ENCODE measurements at places on chromosomes 4 and X.
A peak's percentile ranks its signal among the peaks of the same experiment; 100 is the strongest.

DNA sequence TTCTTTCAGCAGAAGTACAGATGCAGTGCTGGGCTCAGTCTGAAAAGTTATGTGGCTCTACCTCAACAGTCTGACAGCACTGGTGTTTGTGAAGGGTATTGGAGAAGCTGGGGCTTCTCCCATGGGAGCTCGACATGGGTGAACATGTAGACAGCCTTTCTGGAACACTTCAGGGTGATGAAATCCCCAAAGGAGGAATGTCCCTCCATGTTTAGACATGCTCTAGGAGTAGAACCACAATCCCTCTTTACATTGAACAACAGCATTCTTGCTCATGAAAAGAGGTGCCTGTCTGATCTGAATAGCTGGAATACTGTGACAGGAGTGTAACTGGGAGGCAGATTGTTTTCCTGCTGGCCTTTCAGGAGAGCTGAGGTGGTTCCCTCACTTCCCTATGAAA is 53.8 kb upstream of the NAP1L2 start:
- DNase-seq, result no peak

DNA sequence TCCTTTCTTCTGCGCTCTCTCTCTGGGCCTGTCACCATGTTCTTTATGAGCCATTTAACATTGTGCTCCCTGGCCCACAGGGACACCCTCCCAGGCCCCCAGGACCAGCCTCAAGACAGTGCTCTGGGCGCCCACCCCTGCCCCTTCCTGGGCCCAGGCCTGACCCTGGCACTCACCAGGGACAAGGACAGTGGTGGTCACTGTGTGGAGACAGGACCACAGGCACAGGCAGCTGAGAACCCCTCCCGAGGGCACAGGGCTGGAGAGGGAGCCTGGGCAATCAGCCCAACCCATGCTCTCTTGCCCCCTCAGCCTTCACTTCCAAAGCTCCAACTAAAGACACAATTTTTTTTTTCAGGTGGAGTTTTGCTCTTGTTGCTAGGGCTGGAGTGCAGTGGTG is 218.2 kb upstream of the PSAPL1 start:
- DNase-seq, result no peak

- no peak for DNase-seq
Measured at GRCh38 chr4:39900966-39901365, 76.7 kb downstream of the PDS5A start.

DNA sequence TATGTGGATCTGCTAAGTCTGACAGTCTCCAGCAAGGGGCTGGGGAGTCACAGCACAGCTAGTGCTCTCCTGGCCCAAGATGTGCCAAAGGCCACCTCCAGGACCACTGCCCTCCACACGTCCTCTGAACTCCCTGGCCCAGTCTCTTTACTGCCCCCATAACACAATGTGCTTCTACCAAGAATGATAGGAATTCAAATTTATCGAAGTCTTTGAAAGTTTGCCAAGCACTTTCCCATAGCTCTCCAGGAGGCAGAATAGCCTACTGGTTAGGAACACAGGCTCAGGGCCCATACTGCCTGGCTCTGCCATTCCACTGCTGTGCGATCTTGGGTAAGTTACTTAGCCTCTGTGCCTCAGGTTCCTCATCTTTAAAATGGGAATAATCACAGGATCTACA is 86.7 kb downstream of the NHSL2 start:
- peak; percentile 37 for DNase-seq

- no peak for DNase-seq
Measured at GRCh38 chrX:117059848-117060247, 597.1 kb upstream of the CT83 start.

GRCh38 chr4:110412354-110413065 is 63.4 kb upstream of the ENPEP start:
- DNase-seq, result no peak

DNA sequence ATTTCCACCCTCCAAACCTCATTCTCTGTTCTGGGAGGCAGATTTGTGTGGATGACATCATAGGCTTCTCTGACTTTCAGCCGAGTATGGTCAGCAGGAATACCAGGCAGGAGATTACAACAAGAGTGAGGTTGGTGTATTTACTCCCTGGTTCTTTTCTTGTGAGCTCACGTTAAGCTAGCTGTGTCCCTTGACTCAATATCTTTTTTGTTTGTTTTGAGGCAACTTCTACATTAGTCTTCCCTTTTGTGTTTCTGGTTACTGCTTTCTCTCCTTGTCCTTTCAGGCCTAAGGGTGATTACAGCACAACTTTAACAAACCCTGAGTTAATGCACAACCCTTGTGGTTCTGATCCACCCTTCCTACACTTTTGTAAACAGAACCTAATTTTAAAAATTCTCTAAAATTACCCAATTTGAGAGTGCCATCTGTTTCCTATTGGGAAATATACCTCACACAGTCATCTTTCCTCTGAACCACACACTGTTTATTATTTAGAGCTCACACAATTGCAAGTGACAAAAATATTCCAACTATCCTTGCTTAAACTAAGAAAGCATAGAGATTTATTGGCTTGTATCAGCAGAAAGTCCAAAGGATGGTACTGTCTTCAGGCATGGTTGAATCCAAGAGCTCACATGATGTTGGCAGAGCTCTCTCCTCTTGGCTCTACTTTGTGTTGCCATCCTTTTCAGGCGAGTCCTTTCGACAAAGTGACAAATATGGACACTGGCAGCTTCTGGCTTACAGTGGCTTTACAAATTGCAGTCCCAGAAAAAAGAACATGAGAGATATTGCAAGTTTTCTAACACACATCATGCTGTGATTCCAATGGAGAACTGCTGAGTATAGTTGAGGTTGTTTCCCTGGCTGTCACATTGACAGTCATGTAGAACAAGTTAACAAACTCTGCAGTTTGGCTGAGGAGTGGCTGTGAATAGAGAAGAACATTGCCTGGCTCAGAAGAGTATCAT is 150.5 kb upstream of the DDIT4L start:
- DNase-seq, result no peak

DNA sequence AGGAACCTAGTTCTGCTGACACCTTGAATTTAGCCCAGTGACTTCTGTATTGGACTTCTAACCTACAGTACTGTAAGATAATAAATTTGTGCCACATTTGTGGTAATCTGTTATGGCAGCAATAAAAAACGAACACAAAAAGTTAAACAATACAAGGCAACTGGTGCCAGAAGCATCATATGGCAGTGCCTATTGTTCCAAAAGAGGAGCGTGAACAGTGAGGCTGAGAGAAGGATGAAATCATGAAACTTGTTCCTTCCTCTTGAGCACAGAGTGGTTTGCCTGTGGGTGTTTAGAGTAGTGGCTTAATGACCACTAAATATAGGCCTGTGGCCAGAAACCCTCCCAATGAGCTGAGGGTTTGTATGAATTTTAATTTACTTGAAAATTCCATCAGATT is 69.7 kb upstream of the PGRMC2 start:
- DNase-seq, result no peak

DNA sequence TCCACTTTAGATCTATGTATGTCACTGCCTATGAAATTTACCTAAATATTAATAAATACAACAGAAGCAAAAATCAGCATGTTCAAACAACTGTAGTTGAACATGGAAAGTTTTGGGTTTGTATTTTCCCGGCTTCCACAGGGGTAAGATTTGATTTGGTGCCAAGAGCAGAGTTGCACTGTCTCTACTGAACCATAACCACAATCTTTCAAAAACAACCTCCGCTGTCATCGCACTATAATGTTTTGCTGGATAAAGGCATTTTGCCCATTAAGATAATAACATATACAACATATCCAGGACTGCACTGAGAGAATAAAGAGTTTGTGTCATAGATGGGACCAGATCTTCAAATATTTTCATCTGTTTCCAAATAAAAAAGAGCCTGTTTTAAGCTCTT is 94.9 kb downstream of the TENM3 start:
- DNase-seq, result no peak

Data from vagina (tissue), 2 donors.